ENCODE measurements at places on chromosomes 3 and 15.

GRCh38 chr3:27307566-27307965 lies 61.6 kb downstream of the NEK10 start:
- no peak for DNase-seq

DNA sequence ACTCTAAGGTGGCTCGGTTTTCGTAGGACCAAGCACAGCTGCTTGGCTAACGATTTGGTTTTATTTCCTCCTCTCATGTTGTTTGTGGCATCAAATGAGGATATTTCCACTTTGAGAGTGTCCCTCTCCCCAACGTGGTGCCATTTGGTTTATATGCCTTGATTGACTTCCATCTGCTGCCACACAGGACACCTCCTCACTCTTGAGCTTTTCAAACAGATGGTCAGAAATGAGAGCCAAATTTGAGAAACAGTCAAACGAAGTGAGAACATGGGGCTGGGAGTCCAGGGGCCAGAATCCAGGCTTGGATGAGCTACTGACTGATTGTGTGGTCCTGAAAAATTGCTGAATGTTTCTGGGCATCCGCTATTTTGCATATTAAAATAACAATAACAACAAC lies 43.5 kb downstream of the CEMIP start:
- no peak for DNase-seq

- no peak for DNase-seq
Observed at GRCh38 chr15:87201986-87202385, 1054.6 kb downstream of the NTRK3 start.

DNA sequence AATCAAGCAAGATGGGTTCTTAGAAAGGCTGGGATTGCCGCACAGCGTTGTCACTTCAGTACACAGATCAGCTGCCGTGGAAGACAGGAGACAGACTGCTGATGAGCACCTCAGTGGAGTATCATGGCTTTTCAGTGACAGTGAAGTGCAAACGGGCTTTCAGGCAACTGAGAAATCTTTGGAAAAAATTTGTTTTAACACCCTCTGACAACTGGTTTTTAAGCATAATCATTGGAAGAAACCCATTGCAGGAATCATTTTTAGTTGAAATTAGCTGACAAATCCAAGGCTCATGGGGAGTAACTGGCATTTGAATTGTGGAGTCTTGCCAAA lies 418.8 kb downstream of the OTOL1 start:
- no peak for DNase-seq

GRCh38 chr3:151283387-151283786 lies 5.0 kb upstream of the P2RY14 start:
- no peak for DNase-seq

DNA sequence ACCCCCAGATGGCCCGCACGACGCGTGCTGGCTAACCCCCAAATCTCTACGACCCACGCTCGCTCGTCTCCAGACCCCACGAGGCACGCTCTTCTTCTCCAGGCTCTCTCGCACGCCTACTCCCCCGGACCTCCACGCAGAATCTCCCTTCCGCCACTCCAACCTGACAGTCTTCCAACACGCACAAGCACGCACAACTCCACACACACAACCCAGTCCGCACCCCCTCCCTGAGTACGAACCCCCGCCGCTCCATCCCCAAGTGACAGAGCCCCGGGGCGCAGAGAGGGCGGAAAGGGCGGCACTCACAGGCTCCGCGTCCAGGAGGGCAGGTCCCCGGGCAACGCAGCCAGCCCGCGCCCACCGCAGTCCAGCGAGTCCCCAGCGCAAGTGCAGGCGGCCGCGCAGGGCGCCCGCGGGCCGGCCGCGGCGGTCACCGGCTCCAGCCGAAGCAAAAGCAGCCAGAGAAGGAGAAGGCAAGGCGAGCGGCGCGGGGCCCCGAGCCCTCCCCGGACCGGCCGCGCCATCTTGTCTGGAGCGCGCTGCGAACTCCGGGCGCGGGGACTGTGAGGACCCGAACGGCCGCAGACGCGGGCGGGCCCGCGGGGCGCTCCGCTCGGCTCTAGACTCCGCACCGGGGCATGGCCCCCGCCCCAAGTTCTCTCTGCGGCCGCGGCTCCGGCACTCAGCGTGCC lies 794 bp downstream of the LRIG1 start:
- DNase-seq, result no peak

DNA sequence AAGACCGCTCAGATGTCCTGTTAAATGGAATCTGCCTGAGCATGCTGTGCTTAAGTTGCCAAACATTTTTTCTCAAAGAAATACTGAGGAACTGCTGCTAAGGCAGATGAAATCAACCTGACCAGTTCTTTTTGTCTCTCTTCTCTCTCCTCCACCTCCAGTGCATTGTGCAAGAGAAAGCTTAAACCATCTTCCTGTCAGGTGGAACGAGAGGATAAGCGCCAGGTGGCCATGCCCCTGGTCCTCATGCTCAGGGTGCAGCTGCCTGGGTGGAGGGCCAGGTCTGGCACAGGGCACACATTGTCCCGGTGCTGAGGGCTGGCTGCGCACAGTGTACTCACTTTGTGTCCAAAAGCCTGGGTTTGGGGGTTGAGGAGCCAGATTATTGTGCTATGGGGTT lies 176.2 kb upstream of the TP63 start:
- DNase-seq, result no peak

DNA sequence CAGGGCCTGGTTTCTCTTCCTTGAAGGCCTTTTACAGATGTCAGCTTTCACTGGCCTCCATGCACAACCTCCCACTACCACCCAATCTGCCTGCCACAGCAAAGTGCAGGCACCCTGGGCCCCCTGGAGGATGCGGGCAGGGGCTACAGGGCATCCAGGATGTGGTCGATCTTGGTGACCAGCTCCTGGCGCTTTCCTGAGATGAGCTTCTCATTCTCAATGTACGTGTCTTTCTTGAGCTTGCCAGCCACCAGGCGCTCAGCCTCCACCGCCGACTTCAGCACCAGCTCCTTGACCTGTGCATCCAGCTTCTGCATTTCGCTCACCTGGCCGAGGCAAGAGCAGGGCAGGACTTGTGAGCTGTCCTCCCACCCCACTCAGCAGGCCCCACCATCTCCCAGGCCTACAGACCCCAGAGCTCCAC lies 30.3 kb downstream of the RPN1 start:
- no peak for DNase-seq

DNA sequence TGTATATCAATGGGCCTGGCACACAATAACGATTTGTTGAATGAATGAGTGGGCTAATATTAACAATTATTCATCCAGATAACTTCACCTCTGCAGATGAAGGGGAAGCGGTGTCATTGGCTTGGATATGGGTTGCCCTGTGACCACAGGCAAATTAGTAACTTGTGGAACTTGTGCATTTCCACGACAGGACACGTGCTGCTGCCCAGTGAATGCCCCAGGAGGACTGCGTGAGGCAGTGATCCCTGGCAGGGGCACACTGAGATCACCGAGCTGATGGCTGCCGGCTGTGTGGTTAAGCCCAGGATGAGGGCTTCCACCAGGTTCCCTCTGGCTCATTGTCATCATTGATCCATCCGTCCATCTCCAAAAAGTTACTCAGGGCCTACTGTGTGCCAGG lies 84.1 kb upstream of the HACD2 start:
- no peak for DNase-seq

- no peak for DNase-seq
Observed at GRCh38 chr15:27249760-27250109, 278.8 kb downstream of the GABRG3 start.

- no peak for DNase-seq
Observed at GRCh38 chr3:148466143-148466542, 231.6 kb upstream of the AGTR1 start.

DNA sequence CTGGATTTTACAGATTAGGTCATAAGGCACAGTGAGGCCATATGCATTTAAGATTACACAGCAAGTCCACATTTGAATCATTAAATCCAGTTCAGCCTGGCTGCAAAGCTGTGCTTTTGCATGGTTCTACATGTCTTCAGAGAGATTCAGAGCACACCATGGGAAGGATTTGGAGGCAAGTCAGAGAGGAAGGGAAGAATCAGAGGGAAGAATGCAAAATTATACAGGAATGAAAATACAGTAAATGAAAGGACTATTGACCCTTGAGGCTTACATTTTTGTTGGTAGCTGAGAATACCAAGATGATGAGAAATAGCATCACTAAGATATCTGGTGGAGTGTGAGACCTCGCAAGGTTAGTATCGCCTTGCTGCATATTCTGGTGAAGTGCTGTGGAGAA lies 13.9 kb downstream of the FILIP1L start:
- no peak for DNase-seq

- no peak for DNase-seq
Observed at GRCh38 chr15:82301296-82302016, 38.8 kb downstream of the SAXO2 start.

DNA sequence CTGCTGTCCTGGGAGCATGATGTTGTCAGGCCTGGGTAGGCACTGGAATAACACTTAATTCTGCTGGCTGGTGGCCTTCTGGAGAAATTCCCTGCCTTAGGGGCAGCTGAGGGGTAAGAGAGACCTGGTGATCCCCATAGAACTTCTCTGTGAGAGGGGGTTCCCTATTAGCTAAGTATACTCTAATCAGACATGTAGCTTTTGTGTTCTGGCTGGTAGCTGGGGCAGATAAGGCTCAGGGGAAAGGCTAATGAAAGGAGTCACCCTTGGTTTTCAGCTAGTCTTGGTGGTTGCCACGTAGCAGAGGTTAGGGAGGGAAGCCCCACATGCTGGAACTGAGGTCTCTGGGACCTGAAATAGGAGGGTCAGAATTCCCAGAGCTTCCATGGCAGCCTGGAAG lies 952 bp upstream of the HDDC3 start:
- no peak for DNase-seq

DNA sequence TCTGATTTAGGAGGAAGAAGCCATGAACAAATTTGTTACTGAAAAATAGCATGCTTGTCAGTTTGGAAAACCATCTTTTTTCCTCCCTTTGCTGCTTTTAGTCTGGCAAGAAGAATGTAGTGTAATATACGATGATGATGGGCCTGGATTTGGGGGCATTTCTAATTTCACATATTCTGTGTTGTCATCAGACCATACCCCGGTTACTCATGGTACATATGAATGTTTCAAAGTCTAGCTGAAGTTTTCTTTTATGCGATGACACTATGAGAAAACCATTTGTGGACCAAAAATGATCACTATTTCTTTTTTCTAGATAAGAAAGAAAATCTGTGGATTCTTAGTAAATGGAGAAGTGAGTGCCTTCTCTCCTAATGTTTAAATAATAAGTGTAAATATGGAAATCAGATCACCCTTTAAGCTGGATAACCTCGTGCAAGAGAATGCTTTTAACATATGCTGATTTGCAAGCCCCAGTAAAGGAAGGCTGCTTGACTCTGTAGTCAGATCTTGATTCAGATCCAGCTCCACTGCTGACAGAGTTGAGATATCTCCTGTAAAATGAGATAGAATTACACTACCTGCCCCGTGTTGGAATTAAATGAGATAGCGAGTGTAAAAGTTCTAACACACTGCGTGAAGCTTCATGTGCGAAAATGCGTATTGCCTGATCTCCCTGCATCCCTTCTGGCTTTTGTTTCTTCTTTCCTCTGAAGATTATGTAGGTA lies 3.0 kb downstream of the MEF2A start:
- DNase-seq, result no peak

GRCh38 chr3:37527361-37527760 lies 334.3 kb upstream of the CTDSPL start:
- no peak for DNase-seq

- no peak for DNase-seq
Observed at GRCh38 chr3:173467501-173467900, 70.0 kb downstream of the NLGN1 start.

DNA sequence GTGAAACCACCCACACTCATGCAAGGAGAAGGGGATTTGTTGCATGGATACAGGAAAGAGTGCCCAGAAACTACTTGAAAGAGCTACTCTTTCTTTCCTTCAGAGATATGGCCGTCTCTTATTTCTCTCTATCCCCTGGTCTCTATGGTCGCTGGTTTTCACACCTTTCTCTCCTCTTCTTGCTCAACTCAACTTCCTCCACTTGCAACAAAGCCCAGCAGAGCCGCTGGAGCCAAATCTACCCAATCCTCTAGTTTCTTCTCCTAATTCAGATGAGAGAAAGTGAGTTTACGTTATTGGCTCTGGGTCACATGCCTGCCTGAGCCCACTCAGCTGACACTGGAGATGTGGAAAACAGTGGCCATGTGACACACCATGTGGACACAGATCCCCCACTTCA lies 215.2 kb downstream of the OSBPL10 start:
- no peak for DNase-seq

- no peak for DNase-seq
Observed at GRCh38 chr3:130621824-130622223, 104.8 kb downstream of the COL6A6 start.

GRCh38 chr3:52226229-52226817 lies 878 bp upstream of the TLR9 start:
- DNase-seq, result no peak

GRCh38 chr15:73244333-73244732 lies 124.4 kb downstream of the HCN4 start:
- DNase-seq, result no peak

GRCh38 chr15:50993598-50993997 lies 85.1 kb downstream of the AP4E1 start:
- no peak for DNase-seq

- no peak for DNase-seq
Observed at GRCh38 chr3:25427155-25427554, 908 bp upstream of the RARB start.

DNA sequence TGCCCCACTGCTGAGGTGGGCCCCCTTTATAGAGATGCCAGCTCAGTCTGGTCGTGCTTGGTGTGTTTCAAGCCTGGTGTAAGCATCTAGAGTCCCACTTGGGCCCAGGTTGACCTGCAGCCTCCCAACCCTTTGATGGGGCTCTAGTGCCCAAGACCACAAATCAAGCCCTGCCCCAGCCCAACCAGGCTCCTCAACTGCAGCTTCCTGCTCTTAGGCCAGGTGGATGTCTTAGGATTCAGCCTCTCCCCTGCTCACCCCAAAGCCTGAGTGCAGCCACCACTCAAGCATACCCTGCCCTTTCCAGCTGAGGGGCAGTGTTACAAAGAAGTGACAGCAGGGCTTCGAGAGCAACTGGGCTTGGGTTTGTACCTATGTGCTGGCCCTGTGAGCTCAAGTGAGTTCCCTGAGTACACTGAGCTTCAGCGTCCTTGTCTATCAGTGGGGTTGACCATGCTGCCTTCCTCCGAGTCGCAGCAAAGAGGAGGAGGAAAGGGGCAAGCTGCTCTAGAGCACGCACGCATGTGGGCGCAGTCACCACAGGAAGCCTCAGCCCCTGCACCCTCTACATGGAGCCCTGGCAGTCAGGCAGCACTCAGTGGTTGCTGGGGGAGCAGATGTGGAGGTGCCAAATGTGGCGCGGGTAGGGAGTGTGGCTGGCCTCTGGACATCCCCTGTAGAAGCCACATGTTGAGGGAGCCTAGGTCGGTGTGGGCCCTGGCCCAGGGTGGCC lies 120.7 kb downstream of the EEFSEC start:
- DNase-seq, result no peak

DNA sequence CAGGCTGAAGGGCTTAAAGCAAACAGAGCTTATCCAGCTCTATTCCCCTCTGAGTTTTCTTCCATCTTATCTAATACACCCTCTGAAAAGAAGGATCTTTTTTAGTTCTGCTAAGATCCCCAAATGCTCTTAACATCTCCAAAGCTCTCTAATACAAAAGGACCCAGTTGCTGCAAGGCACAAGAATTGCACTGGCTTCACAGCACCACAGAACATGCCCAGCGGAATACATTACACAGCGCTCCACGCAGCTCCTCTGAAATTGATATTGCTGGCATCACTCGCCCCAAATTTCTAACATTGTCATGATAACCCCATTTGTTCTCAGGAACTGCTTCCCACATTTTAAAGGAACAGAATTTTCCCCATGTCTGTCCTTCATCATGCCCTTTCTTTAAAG lies 210.1 kb downstream of the RORA start:
- no peak for DNase-seq

Data from AG04450 (cell line).